T-cell (primary cell): ENCODE measurements at places on chromosomes 11 and 22.

DNA sequence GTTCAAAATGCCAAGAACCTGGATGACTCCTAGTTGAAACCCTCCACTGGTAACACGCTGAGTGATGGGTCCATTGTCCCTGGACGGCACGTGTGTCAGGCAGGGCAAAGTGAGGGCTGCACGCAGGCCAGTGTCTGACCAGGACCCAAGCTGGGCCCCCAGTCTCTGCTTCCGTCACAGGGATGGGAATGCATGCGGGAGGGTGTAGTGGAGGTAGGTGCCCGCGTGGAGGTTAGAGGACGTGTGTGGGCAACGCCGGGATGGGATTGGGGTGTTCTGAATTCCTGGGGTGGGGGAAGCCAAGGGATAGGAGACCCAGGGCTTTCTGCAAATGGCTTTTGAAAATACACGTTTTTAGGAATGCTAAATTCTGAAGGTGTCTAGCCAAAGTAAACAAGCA lies 943.3 kb downstream of the BRD1 start:
- DNase-seq: no peak

DNA sequence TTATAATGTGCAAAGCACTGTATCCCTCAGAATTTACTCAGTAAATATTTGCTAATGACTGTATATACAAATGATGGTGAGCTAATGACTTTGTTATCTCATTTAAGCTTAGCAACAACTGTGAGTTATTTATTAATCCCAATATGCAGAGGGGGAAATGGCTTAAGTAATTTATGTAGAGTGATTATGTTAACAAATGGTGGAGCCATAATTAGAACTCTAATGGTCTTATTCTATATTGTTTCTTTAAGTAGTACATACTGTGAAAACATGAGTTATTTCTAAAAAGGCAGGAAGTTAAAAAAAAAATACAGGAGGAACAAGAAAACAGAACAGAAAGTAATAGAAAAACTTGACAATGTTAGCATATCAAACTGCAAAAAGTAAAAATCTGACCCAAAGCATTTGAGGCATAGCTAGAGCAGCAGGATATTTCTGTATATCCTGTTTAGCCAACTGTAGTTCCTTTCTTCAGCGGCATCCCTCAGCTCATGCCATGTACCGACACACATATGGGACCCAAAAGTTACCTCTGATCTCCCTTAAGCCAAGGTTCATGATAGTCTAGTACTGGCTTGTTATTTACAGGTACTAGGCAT lies 94.2 kb downstream of the FCHSD2 start:
- DNase-seq: no peak

DNA sequence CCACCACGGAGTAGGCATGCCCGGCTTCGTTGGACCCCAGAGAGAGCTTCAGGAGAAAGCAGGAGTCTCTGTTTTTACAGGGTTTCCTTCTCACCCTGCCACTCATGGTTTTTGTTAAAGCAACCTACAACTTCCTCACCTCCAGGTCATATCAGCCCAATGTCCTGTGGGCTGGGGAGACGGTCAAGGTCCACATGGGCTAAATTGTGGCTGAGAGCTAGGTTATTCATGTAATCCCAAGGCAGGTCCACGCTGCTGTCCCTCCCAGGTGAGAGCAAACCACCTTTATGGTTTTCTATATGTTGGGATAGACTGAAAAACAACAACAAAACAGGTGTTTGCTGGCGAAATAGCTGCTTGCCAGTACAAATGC lies 19.5 kb downstream of the TSPAN32 start:
- no peak for DNase-seq

DNA sequence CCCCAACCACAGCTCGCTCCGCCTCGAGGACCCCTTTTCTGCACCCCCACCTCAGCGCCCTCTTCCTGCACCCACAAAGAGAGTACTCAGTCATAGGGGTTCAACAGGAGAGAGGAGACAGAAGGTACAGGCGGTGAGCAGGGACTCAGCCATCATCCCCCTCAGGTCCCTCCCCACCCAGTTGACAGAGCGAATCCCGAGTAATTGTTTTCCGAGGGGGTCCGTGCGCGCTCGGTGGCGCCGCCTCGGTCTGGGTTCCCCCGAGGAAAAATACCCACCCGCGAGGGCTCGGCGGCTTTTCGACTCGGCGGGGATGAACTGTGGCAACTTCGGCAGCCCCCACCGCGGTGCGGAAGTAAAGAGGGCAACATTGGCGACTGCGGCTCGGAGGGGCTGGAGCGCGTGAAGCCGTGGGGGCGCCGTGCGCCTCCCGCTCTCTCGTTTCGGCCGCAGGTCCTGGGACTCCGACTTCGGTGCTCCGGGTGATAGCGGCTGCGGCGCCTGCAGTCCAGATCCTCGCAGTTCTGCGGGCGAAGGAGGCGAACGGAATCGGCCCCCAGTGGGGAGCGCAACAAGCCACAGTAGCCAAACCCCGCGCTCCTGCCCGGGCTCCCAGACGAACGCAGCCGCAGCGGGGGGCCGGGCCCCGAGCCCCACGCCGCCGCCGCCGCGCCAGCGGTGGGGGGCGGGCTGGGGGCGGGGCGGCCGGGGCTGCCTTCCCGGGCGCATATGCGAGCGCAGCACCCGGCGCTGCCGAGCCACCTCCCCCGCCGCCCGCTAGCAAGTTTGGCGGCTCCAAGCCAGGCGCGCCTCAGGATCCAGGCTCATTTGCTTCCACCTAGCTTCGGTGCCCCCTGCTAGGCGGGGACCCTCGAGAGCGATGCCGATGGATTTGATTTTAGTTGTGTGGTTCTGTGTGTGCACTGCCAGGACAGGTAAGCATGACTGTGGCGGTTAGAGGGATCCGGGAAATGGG lies at the start of gene NELL1:
Gene NELL1, plus strand, starts transcription at position 743 of the 976 bp plus-strand sequence.
- DNase-seq: no peak

DNA sequence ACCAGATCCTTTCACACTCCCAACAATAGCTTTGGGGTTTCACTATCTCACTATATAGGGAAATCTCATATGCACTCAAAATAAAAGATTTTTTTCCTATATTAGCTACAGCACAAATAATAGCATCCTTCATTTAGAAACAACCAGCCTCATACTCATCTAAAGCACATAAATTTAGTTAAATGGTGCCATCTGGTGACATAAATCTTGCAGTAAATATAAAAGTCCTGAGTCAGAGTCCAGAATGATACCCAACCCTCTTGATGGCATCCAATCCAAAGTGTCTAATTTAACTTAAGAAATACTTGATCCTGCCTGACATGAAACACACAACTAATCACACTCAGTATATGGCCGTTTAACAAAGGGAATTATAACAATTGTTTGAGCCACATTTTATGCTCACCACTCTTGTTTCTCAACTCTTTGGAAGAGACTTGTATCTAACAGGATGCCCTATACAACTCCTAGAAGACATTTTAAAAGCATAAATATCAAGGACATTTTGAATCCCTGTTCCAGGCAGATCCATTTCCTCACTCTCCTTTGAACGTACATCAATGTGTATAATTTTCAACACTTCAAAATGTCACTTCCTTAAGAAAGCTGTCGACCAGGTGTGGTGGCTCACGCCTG lies 36.2 kb downstream of the DLG2 start:
- no peak for DNase-seq

DNA sequence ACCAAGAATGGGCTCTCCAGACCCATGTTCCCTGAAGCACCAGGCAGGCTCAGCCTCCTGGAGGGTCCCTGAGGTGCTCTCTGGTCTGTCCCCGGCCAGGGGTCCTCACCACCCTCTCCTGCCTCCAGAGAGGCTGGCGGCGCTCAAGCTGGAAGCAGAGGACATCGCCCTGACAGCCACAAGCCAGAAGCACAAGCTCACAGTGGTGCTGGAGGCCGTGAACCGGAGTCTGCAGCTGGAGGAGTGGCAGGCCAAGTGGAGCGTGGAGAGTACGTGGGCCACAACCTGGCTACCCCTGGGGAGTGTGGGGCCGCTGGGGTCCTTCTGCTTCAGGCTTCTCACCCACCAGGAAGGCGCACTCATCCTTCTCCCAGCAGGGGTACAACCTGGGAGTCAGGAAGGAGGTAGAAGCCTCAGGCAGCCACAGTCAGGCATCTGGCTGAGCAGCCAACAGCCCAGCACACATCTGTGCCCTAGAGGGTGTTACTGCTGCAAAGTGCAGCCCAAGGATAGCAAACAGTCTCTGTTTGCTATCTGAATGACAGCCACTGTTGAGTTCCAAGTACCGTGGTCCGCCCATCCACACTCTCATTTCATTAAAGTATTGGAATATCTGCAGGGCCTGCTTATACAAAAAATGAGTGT lies 8.4 kb downstream of the PARVG start:
- no peak for DNase-seq

DNA sequence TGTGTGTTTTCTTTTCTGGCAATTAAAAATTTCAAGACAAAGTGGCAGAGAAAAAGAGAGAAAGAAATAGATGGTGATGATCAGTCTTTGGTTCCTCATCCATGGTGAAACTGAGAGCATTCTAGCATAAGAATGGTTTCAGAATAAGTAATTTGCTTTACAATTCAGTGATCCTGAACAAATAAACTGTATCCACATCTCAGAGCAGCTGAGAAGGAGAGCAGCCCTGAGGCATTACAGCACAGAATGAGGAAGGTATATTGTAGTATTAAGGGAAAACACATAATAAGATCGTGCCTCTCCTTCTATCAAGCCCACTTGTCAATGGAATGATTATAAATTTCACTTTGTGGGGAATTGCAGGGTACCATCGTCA lies 17.4 kb downstream of the LUZP2 start:
- DNase-seq: no peak

GRCh38 chr11:44241851-44242250 lies 68.1 kb downstream of the ALX4 start:
- no peak for DNase-seq

DNA sequence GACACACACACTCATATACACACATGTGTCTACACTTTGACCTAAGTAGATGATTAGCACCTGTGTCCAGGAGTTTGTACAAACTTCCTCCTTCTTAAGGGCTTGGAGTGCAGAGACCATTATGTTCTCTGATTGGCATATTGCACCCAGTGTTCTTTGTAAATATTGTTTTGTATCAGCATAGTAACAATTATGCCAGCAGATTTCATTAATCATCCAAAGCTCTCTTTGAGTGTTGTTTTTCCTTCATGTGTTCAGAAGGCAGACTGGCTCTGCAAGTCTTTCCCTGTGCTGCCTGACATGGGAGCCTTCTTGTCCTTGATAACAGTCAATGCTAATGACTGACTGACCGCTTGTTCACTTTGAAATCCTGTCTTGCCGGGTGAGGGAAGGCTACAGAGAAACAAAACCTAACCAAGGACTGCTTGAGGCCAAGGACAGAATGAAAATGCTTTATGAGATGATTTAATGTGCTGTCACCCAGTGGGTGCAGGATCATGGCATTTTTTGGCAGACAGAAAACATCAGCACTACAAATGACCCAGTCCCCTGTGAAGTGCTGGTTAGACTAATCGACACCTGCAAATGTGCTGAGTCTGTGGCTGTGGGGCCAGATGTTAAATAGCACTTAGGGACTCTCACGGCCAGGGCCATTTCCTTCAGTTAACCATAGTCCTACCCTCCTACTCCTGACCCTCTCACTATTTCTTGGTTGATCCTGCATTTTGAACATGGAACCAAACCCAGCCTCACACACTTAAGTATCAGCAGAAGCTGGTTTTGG lies 6.6 kb upstream of the BARX2 start:
- no peak for DNase-seq

- no peak for DNase-seq
Observed at GRCh38 chr11:112025707-112026106, 499 bp downstream of the DLAT start.

- no peak for DNase-seq
Observed at GRCh38 chr11:113684496-113684895, 21.6 kb downstream of the TMPRSS5 start.

DNA sequence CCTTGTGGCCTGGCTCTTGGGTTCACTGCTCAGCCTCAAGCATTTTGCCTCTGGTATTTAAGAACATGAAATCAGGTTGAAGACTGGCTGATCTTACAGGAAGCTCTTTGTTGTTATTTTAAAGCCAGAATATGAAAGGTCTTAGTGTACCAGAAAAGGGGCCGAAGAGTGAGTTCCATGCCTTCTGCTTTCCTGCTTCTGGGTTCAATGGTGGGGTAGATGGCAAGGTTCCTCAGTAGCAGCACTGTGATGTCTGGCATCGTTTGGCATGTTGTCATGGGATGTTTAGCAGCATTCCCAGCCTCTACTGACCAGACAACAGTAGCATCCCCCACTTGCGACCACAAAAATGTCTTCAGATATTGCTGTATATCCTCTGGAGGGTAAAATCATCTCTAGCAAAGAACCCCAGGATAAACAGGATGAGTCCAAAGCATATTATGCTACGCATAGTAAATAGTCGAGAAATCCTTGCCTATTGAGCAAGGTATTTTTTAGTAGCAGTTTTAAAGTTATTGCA lies 2.4 kb downstream of the VPS26B start:
- no peak for DNase-seq

GRCh38 chr11:60528934-60529333 lies 13.7 kb downstream of the MS4A13 start:
- no peak for DNase-seq

DNA sequence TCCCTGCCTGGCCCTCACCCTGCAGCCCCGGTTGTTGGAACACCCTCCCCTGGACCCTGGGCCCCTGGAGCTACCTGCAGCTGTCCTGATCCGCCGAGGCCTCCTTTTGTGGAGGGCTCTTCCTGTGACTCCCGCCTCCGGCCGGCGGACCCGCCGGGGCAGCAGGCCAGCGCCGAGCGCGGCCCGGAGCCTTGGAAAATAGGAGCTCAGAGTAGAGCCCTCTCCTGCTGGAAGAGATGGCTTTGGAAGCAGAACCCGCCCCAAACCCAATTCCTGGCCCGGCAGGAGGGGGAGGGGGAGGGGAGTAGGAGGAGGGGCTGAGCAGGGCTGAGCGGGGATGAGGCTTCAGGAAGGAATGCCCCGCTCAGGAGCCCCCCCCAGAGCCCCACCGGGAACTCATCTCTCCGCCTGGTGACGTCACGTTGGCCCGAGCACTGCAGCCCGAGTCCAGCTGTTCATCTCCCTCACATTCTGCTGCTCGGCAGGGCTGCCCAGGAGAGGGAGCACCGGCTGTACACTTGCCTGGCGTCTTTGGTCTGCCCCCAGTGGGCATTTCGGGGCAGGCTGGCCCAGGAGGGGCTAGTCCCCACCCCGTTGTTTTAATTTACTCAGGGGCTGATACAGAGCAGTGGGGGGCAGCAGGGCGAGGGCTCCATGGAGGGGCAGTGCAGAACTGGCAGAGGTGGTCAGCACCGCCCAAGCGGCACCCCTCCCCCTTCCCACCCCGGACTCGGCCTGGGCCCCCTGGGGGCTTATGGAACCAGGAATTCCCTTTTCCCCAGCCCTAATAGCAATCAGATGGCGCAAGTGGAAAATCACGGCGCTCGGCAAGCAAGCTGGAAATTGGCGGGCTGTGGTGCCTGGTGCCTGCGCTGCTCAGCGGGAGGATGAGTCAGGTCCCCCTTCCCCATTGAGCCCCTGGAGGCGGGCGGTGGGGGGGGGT lies at the start of gene MRGPRF:
Gene MRGPRF, minus strand, starts transcription at position 238 of the 943 bp plus-strand sequence. CDS start 3,345 bp downstream, outside the sequence.
- DNase-seq: no peak

GRCh38 chr11:95910638-95911368 lies 13.1 kb downstream of the MTMR2 start:
- DNase-seq: no peak

- no peak for DNase-seq
Observed at GRCh38 chr11:55726715-55727324, 46.4 kb upstream of the OR5D13 start.
